ENCODE measurements at places on chromosomes 2 and 18. TPM values are rescaled to one million over a fixed set of nuclear protein-coding genes. Genes with fewer than 3 reads are reported as not detected.

The HOXD1 gene
- total RNA-seq = 2.9 TPM

The RESP18 gene
- not detected for total RNA-seq

The NOL4 gene
- total RNA-seq = under 0.01 TPM

The UBXN2A gene
- 13.1 TPM for total RNA-seq

The ZAP70 gene
- not detected for total RNA-seq

The MRO gene
- total RNA-seq = 0.73 TPM

The MPV17 gene
- 80.8 TPM for total RNA-seq

The INHBB gene
- total RNA-seq = 10.1 TPM

The HOXD8 gene
- total RNA-seq = 25.5 TPM

The STK16 gene
- total RNA-seq = 69.3 TPM

The FBXO36 gene
- total RNA-seq = 4.7 TPM

The CENPO gene
- 8.6 TPM for total RNA-seq

The ADAM23 gene
- 0.12 TPM for total RNA-seq

The FEV gene
- not detected for total RNA-seq

The SULT1C2 gene
- under 0.01 TPM for total RNA-seq

The SH3BP4 gene
- 214 TPM for total RNA-seq

The RSAD2 gene
- total RNA-seq = 5.0 TPM

The GAREM1 gene
- 3.7 TPM for total RNA-seq

The MROH2A gene
- total RNA-seq = not detected

The MEIS1 gene
- 57.8 TPM for total RNA-seq

The HOXD12 gene
- not detected for total RNA-seq

The CCDC74B gene
- total RNA-seq = 10.2 TPM

The NDUFAF7 gene
- total RNA-seq = 13.8 TPM

The B3GNT7 gene
- total RNA-seq = 0.65 TPM

The CNTNAP5 gene
- 0.12 TPM for total RNA-seq

The REG1B gene
- total RNA-seq = not detected

The YES1 gene
- total RNA-seq = 102 TPM

The MAT2A gene
- total RNA-seq = 245 TPM

The OXER1 gene
- total RNA-seq = 0.32 TPM

The RTP5 gene
- total RNA-seq = not detected

The UCN gene
- total RNA-seq = 0.85 TPM

The ESCO1 gene
- 12.0 TPM for total RNA-seq

The TMEM17 gene
- 2.1 TPM for total RNA-seq
